ENCODE measurements at places on chromosomes 3 and 15. TPM values are rescaled to one million over a fixed set of nuclear protein-coding genes. Genes with fewer than 3 reads are reported as not detected.

- DNase-seq = no peak
- H3K36me3 ChIP-seq = no peaks in the 10 kb centered on the region
- H3K27ac ChIP-seq = no peak overlapping the region
- H3K4me1 ChIP-seq = no peaks in the 10 kb centered on the region
- peaks cover 2% of the 10 kb centered on the region for H3K27me3 ChIP-seq
Measured at GRCh38 chr15:71316911-71317310, 201.6 kb downstream of the THSD4 start.

DNA sequence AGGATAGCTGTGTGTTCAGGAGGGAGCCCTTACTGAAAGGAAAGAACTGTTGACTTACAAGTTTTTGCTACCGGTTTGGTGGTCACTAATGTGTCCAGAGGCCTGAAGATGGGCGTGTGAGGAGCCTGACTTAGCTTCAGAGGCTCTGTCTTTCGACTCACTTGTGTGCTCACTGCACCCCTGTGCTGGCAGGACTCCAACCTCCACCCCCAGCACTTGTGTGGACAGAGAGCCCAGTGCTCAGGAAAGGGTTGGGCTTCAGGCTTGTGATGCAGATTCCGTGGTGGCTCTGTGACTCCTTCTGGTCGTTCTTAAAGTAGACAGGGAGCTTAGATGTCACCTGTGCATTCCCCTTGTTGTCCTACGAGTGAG, 100.9 kb downstream of the PGPEP1L start:
- DNase-seq = no peak
- H3K4me3 ChIP-seq = no peak overlapping the region
- no peak overlapping the region for H3K27ac ChIP-seq
- H3K36me3 ChIP-seq = peaks cover 5% of the 10 kb centered on the region
- H3K27me3 ChIP-seq = no peaks in the 10 kb centered on the region

Gene TP63
- total RNA-seq = 5.6 TPM

Gene SETD2
- 41.2 TPM for total RNA-seq

Gene MAGEL2
- not detected for total RNA-seq
